NCI-H226 (cell line): ENCODE measurements at places on chromosomes 2 and 18.

GRCh38 chr18:49030138-49030537 lies 79.4 kb upstream of the SMAD7 start:
- DNase-seq: no peak

GRCh38 chr2:239114616-239115265 lies 266.9 kb downstream of the TWIST2 start:
- no peak for DNase-seq

DNA sequence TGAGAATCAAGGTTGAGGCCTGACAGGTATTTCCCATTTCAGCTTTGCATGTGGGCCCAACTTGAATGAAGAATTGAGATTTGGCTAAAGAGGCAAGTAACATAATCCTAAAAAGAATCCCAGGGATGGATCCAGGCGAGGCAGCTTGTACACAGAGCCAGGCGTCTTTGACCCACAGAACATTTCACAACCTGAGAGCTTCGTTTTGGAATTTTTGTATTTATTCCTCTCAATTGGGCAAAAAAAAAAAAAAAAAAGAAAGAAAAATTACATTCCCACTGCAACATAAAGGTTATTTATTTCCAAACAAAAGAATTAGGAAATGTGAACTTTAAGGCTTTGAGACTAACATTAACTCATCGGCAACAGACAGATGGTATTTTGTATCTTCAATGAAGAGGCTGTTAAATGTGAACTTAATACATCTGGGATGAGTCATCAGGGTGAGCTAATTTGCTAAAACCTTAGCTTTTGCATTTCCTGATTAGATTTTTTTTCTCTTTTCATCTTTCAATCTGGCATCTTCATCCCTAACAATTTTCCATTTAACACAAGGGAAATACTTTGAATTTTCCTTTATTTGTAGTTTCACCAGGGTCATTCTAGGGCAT lies 478.5 kb upstream of the TNP1 start:
- peak; percentile 16 for DNase-seq

DNA sequence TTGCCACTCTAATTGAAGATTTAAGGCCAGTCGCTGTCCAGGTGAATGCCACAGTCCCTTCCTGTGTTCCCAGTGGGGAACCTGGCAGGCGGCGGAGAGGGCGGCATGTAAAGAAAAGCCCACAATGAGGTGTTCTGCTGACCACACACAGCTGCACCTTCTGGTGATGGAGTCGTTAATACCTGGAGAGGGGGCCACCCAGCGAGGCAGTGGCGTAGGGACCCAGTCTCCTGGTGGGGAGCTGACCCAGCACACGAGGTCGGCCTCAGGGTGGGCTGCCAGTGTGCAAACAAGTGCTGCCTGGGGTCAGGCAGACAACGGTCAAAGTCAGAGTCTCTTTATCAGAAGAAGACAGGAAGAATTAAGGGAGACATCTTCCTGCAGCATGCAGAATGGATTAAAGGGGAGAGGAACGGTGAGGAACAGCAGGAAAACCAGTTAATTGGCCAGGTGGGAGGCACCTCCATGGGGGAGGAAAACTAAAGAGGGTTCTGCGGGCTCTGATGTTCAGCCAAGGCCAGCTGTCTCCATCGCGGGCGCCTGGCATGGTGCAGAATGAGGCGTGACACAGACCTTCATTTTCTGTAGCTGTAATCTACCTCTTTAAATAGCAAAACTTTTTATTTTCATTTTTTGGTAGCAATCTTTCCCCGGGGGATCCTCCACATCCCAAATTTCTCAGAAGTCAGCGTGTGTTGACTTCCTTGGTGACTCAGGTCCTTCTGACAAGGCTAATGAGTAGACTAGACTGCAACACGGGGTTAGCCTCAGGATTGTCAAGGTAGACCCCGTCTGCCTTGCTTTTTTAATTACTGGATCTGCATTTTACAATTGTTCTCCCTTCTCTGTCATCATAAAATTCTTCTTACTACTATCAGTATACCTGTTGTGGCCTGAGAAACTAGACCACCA lies 78.3 kb downstream of the SMAD7 start:
- DNase-seq: no peak

DNA sequence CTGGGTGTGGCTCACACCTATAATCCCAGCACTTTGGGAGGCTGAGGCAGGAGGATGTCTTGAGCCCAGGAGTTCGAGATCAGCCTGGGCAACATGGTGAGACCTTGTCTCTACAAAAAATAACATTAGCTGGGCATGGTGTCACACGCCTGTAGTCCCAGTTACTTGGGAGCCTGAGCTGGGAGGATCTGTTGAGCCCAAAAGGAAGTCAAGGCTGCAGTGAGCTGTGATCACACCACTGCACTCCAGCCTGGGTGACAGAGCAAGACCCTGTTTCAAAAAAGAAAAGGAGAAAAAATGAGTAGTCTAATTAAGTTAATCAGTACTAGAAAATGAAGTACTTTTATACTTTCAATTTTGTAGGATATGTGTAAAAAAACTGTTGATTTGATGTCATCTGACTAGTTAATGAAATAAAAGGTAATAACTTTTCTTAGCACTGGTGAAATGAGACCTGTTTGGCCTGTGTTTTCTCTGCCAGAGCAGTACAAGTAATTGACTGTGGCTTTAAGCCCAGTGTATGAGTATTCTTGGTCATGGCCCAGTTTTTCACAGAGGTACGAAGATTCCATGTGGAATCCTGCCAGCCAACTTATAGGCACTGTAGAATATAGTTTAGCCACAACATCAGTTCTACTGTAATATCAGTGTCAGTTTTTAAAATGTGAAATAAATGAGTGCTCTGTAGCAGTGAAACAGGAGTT lies 35.8 kb downstream of the MFSD6 start:
- DNase-seq: no peak

GRCh38 chr2:130832296-130832940 lies 4.3 kb upstream of the ARHGEF4 start:
- no peak for DNase-seq

DNA sequence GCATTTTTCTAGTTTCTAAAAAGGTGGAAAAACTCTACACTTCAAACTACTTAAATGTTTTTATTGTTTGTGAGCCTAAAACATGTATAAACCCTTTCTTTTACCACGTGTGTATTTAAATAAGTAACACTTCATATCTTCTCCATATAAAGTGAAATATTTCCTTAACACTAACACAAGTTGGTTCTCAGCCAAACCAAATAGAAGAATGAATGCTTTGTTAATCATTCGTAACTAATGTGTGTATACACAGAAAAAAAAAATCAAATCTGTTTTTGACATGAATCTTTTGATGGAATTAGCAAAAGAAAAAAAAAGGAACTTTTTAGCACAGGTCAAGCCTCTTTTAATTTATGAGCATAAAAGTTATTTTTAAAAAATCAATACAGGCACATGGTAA lies 89.3 kb downstream of the EHBP1 start:
- peak; percentile 43 for DNase-seq

DNA sequence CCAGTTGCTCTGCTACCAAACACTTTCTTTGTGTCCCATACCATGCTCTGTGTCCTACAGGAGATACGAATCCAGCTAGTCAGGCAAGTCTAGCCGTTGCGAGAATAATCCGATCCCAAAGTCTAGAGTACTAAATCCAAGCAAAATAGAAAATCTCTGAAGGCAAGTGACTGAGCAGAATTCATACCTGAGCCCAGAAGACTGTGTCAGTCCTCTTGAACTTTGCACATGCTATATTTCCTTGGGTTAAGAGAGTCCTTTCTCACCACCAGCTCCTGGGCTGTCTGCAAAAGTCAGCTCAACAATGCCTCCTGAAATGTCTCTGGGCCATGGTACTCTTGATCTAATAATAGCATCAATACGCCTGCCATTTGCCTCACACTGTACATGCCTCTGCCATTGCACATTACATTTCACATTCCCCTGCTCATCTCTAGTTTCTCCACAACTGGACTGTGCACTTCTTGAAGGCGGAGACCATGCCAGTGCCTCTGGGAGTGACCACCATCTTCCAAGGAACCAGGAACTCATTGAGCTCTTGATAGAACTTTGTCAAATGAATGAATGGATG lies 265.8 kb upstream of the ID2 start:
- no peak for DNase-seq

- DNase-seq: no peak
Observed at GRCh38 chr2:71747559-71747958, 294.2 kb downstream of the DYSF start.

DNA sequence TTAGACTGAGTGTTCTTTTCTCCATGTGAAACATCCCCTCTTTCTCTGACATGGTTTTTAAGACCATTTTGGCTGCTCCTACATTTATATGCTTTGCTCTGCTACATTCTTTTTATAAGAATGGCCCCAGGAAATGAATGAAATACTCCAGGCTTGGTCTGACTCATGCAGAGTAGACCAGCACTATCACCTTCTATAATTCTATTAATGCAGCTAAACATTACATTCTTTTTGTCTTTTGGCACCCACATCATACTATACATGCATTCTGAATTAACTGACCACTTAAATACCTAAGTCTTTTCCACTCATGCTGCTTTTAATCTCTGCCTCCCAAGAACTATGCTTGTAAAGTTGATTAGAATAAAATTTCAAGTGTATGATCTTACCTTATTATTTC lies 94.1 kb downstream of the AAK1 start:
- peak; percentile 76 for DNase-seq

DNA sequence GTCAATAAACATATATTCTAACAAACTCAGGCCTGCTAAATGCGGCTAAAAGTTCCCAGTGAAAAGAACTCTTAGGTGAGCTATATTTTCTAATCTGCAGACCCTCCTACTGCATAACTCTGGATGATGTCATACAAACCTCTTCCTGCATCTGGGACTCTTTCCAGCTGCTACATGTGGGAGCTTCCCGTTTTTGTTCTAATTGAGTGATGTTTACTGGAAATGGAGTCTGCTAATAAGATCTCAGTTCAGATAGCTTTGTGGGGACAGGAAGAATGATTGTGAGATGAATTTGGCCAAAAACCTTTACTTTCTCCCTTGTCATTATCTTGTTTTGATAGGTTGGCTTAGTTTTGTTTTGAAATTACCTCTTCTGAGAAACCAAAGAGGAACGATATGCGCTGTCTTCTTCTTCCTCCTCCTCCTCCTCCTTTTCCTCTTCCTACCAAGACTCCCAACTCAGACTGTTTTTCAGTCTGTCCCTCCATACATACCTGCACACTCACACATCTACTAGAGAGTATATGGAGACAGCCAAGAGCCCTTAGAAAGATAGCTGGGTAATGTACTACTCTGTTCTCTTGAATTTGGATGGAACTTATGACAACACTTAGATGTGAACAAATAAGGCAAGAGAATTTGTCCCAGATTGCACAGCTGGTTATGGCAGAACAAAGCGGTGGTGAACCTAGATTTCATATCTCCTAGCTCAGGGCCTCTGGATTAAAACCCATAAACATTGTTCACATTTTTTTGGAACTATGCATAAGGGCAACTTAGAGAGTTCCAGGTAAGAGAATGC lies 39.8 kb upstream of the AAK1 start:
- DNase-seq: peak; percentile 86

DNA sequence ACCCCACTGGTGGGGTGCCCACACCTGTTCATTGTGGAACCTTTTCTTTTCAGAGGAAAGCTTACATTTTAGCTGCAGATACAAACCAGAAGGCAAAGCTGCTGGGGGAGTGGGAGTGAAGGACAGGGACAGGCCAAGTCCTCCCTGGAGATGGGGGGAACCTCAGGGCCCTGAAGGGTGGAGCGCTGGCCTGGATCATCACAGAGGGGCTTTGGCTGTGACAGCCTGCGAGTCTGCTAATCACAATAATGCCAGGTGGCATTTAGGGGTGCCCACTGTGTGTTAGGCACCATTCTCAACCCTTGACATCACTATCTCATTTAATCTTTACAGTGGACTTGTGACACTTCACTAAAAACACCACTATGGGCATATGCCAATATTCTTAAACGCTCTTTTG lies 27.4 kb downstream of the KCTD1 start:
- no peak for DNase-seq

- DNase-seq: no peak
Observed at GRCh38 chr18:10475654-10476291, 21.3 kb downstream of the APCDD1 start.

DNA sequence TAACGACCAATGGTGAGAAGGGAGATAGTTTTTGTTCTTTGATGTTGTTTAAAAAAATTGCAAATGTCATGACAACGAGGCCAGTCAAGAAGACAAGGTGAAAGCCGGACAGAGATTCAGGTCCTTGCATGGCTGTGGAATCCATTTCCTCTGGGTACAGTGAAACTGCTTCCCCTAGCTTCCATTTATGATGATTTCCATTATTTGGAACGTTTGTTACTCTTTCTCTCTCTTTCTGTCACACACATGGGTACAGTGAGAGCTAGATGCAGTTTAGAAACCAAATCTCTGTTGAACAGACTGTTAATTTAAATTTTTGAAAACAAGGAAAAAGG lies 57.4 kb upstream of the MSH2 start:
- DNase-seq: no peak

DNA sequence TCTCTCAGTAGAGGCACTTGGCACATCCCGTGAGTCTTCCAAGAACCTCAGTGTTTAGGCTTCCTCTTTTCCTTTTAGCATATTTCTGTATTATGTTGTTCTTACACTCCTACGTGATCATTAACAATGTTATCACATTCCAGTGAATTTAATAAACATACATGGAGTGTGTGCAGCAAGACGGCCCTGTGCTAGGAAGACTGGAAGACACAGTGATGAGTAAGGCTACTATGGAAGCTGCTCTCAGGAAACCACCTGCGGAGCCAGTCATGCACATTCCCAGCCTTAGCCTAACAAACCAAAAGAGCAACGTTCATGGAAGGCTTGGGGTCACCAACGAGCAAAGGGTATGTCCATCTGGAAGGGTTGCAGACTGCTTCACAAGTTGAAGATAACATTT lies 103.4 kb downstream of the ETAA1 start:
- DNase-seq: no peak

- no peak for DNase-seq
Observed at GRCh38 chr2:188884046-188884445, 90.1 kb upstream of the COL3A1 start.

- peak; percentile 21 for DNase-seq
Observed at GRCh38 chr2:217707131-217707611, 295.6 kb downstream of the TNS1 start.

- no peak for DNase-seq
Observed at GRCh38 chr18:71431171-71431570, 1113.0 kb downstream of the CBLN2 start.

GRCh38 chr18:54939361-54939917 lies 19.8 kb downstream of the CCDC68 start:
- no peak for DNase-seq

GRCh38 chr2:7437141-7437540 lies 519.9 kb downstream of the RNF144A start:
- DNase-seq: no peak
